Spleen (tissue), 13 donors: ENCODE measurements at places on chromosomes 4 and X. TPM values are rescaled to one million over a fixed set of nuclear protein-coding genes. Genes with fewer than 3 reads are reported as not detected.

Gene MAGEE2
- total RNA-seq = not detected

GRCh38 chr4:37884855-37885487 is 5.9 kb upstream of the TBC1D1 start:
- DNase-seq = no peak
- H3K4me3 ChIP-seq = no peak overlapping the region
- peaks cover 4% of the 10 kb centered on the region for H3K4me1 ChIP-seq
- H3K36me3 ChIP-seq = no peaks in the 10 kb centered on the region

Gene RAB39B
- total RNA-seq = 4.9 TPM

DNA sequence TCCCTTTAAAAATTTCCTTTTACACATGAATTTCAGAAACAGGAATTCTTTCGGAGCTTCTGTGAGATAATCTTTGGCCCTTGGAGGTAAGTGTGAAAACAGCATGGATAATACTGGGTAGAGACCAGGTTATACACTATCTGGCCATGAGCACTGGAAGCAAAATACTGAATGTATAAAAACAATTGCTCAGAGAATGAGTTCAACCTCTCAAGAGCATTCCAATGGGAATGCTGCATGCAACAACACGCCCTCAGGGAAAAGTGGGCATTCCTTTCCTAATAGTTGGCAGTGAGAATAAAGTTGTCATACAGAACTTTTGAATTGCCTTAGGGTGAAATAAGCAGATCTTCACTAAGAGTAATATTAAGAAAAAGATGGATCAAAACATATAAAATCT is 574.8 kb upstream of the DIPK2B start:
- H3K4me1 ChIP-seq = peaks cover 19% of the 10 kb centered on the region
- H3K27ac ChIP-seq = no peak overlapping the region
- H3K36me3 ChIP-seq = no peaks in the 10 kb centered on the region
- no peaks in the 10 kb centered on the region for H3K27me3 ChIP-seq

Gene IL2
- 0.27 TPM for total RNA-seq

- H3K4me3 ChIP-seq = no peak overlapping the region
- H3K36me3 ChIP-seq = no peaks in the 10 kb centered on the region
- no peaks in the 10 kb centered on the region for H3K4me1 ChIP-seq
Observed at GRCh38 chr4:186628058-186628711, 72.8 kb upstream of the MTNR1A start.

Gene TMEM31
- total RNA-seq = not detected

GRCh38 chr4:148097801-148098200 is 344.4 kb downstream of the NR3C2 start:
- no peak overlapping the region for H3K27ac ChIP-seq
- H3K36me3 ChIP-seq = no peaks in the 10 kb centered on the region

Gene DACH2
- total RNA-seq = not detected

- no peaks in the 10 kb centered on the region for H3K36me3 ChIP-seq
- no peak overlapping the region for H3K27ac ChIP-seq
- H3K4me3 ChIP-seq = no peak overlapping the region
- DNase-seq = no peak
- no peaks in the 10 kb centered on the region for H3K27me3 ChIP-seq
Observed at GRCh38 chr4:85909851-85910250, 434.9 kb downstream of the ARHGAP24 start.

DNA sequence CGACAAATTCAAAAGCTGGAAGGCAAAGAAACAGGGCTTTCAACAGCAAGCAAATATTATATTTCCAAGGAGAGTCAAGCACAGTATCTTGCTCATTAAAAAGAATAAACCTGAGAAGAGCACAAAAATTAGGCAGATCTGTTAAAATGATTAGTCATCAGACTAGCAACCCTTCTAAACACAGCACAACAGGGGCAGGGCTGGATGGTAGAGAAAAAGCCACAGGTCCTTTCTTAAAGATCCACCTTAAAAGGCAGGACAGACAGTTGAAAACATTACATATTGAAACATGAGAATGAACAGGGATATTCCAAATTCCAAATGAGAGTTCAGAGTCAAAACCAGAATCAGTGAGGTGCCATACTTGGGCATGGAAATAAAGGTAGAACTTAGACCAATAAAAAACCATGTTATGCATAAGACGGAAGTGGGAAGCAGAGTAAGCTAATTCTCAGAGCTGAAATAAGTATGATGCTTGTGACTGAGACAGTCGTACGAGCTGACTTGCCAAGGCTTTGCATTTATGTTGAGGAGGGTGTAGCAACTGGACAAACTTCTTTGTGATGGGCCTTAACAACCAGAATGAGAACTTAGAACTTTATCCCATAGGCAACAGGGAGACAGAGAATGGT is 126.9 kb upstream of the FAM9B start:
- H3K27me3 ChIP-seq = peaks cover 6% of the 10 kb centered on the region
- no peaks in the 10 kb centered on the region for H3K4me1 ChIP-seq
- no peak overlapping the region for H3K4me3 ChIP-seq
- no peak overlapping the region for H3K27ac ChIP-seq

- no peak overlapping the region for H3K27ac ChIP-seq
- no peak overlapping the region for H3K4me3 ChIP-seq
- H3K4me1 ChIP-seq = no peaks in the 10 kb centered on the region
- H3K27me3 ChIP-seq = no peaks in the 10 kb centered on the region
Observed at GRCh38 chr4:77342170-77342810, 185.3 kb downstream of the CCNG2 start.

GRCh38 chr4:93879919-93880318 is 51.4 kb downstream of the ATOH1 start:
- H3K4me3 ChIP-seq = no peak overlapping the region
- no peaks in the 10 kb centered on the region for H3K36me3 ChIP-seq
- no peak for DNase-seq
- H3K27me3 ChIP-seq = no peaks in the 10 kb centered on the region

Gene FAM9B
- total RNA-seq = not detected

GRCh38 chrX:23656091-23656490 is 11.2 kb upstream of the PRDX4 start:
- no peak overlapping the region for H3K4me3 ChIP-seq
- H3K27ac ChIP-seq = no peak overlapping the region
- peaks cover 3% of the 10 kb centered on the region for H3K27me3 ChIP-seq
- no peak for DNase-seq
- H3K4me1 ChIP-seq = no peaks in the 10 kb centered on the region

DNA sequence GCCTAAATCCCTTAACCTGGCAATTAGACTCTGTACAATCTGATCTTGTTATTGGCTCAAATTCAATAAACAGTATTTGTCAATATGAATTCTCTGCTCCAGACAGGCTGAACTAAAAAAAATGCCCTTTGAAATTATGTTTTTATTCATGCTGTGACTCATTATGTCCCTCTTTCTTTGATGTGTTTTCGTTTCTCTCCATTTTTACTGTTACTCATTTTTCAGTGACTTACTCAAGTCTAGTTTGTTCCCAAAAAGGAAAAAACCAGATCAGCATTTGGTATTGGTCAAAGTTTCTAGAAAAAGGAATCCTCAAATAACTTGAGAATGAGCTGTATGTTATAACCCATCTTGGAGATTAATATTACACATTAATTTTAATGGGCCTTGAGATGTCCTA is 40.4 kb downstream of the UNC5C start:
- no peak for DNase-seq
- no peaks in the 10 kb centered on the region for H3K4me1 ChIP-seq
- H3K27me3 ChIP-seq = no peaks in the 10 kb centered on the region
- H3K27ac ChIP-seq = no peak overlapping the region
- H3K36me3 ChIP-seq = no peaks in the 10 kb centered on the region

DNA sequence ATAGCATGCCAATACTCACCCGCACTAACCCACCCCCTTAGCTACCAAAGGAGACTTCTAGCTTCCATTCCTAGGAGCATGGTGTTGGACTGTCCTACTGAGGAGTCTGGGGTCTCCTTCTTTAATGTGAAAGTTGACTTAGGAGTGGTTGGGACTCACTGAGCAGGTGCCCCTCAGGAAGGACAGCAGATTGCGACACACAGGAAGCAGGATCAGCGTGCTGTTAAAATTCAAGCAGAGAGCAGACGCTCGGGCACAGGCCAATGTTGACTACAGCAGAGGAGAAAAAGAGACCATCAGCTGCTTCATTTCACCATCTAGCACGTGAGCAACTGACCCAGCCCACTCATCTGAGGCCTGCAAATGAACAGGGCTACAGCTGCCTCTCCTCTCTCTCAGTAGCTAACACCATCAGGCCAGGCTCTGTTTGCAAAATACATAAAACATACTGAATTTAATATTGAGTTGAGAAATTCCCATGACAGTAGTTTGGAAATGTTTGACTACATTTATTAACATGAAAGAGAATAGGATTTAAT is 10.8 kb downstream of the NOX1 start:
- H3K4me1 ChIP-seq = no peaks in the 10 kb centered on the region
- H3K4me3 ChIP-seq = no peak overlapping the region
- DNase-seq = no peak
- no peaks in the 10 kb centered on the region for H3K36me3 ChIP-seq
- H3K27me3 ChIP-seq = peaks cover 3% of the 10 kb centered on the region

- DNase-seq = no peak
- H3K4me3 ChIP-seq = no peak overlapping the region
Observed at GRCh38 chr4:90130076-90130475, 2.9 kb downstream of the CCSER1 start.

GRCh38 chr4:70511365-70511764 is 7.0 kb upstream of the AMTN start:
- DNase-seq = no peak
- no peaks in the 10 kb centered on the region for H3K27me3 ChIP-seq
- no peaks in the 10 kb centered on the region for H3K4me1 ChIP-seq
- no peaks in the 10 kb centered on the region for H3K36me3 ChIP-seq
- H3K27ac ChIP-seq = no peak overlapping the region
- no peak overlapping the region for H3K4me3 ChIP-seq

DNA sequence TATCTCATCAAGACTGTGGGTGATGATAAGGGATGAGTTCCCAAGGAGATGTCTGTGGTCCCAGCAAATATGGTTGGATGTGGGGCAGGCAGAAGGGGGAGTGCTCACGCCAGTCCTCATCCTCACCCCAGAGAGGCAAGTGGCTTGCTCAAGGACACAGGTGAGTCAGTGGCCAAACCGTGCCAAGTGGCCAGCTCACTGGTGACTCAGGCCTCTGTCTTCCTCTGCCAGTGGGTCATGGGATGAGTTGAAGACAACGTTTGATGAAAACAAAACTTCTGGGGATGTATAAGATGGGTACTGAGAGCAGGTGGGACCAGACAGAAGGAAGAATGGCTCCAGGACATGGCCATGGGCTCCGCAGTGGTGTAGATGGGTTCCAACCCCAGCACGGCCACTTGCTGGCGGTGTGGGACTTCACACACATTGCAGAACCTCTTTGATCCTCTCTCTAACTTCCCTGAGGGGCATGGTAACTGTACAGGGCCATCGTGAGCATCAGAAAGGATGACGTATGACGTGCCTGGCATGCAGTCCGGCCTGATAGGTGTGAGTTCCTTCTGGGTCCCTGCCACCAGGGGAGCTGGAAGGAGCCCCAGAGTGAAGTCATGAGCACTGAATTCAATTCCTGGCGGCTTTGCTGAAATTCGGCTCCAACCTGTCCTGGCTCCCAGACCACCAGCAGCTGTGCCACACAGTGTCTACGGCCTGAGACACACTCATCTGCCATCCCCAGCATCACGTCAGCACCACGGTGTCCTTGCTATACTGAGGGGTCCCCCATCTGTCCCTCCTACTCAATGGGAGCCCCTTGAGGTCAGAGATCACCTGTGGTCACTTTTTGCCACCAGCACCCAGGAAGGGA is 41.3 kb upstream of the GPR78 start:
- H3K36me3 ChIP-seq = no peaks in the 10 kb centered on the region
- peak; percentile 40 for DNase-seq
- no peaks in the 10 kb centered on the region for H3K27me3 ChIP-seq
- no peaks in the 10 kb centered on the region for H3K4me1 ChIP-seq
- H3K4me3 ChIP-seq = no peak overlapping the region

DNA sequence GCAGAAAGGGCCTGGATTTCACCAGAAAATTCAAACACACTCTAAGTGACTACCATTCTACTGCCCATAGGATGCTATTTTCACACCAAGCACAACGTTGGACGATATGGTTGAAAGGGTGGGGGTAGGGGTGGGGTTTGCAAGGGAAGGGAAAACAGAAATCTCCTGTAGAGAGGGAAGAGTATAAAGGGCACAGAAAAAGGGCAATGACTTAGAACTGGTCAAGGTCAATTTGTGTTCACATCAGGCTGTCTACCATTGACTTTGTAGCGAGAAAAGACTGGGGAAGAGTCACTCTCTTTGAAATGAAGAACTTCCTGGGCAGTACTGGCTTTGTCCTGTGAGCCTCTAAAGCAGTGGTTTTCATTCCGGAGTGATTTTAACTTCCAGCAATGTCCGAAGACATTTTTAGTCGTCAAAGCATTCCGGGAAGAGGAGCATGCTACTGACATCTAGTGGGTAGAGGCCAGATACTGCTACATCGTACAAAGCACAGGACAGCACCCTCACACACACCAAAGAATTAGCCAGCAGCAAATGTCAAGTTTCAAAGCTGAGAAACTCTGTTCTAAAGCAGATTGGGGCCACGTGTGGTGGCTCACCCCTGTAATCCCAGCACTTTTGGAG is 48.4 kb upstream of the SLC7A3 start:
- no peaks in the 10 kb centered on the region for H3K36me3 ChIP-seq
- no peaks in the 10 kb centered on the region for H3K27me3 ChIP-seq
- no peaks in the 10 kb centered on the region for H3K4me1 ChIP-seq
- H3K27ac ChIP-seq = no peak overlapping the region
- no peak overlapping the region for H3K4me3 ChIP-seq

- H3K27ac ChIP-seq = no peak overlapping the region
- H3K27me3 ChIP-seq = no peaks in the 10 kb centered on the region
- H3K4me3 ChIP-seq = no peak overlapping the region
- no peaks in the 10 kb centered on the region for H3K36me3 ChIP-seq
- no peak for DNase-seq
Observed at GRCh38 chrX:42739741-42740140, 38.2 kb downstream of the PPP1R2C start.

Gene MSANTD1
- 2.1 TPM for total RNA-seq

DNA sequence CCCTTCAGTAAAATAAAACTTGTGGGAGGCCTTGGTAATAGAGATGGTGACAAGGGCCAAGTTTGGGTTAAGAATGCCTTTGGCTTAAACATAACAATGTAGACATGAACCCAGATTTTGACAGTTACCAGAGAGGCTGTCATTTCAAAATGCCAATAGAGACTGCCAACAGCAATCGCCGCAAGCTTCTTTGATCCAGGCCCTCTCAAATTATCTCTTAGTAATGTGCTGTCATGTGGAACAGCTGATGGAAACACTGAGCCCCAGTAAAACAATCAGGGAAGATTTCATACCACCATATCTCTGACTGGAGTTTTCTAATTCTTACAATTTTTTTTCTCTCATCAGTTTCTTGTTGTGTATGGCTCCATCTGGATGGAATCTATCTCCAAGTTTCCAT is 80.5 kb downstream of the ZNF330 start:
- DNase-seq = no peak
- H3K27me3 ChIP-seq = no peaks in the 10 kb centered on the region
- no peak overlapping the region for H3K4me3 ChIP-seq
- no peaks in the 10 kb centered on the region for H3K4me1 ChIP-seq
- H3K27ac ChIP-seq = no peak overlapping the region
- no peaks in the 10 kb centered on the region for H3K36me3 ChIP-seq

Gene ASB12
- total RNA-seq = not detected

- peaks cover 6% of the 10 kb centered on the region for H3K4me1 ChIP-seq
- no peak overlapping the region for H3K27ac ChIP-seq
- no peak overlapping the region for H3K4me3 ChIP-seq
- peaks cover 44% of the 10 kb centered on the region for H3K27me3 ChIP-seq
- DNase-seq = peak; percentile 66
- H3K36me3 ChIP-seq = no peaks in the 10 kb centered on the region
Observed at GRCh38 chrX:153643431-153644351, 3.3 kb upstream of the DUSP9 start.
